ENCODE measurements at places on chromosomes 16 and 17. TPM values are rescaled to one million over a fixed set of nuclear protein-coding genes. Genes with fewer than 3 reads are reported as not detected.

DNA sequence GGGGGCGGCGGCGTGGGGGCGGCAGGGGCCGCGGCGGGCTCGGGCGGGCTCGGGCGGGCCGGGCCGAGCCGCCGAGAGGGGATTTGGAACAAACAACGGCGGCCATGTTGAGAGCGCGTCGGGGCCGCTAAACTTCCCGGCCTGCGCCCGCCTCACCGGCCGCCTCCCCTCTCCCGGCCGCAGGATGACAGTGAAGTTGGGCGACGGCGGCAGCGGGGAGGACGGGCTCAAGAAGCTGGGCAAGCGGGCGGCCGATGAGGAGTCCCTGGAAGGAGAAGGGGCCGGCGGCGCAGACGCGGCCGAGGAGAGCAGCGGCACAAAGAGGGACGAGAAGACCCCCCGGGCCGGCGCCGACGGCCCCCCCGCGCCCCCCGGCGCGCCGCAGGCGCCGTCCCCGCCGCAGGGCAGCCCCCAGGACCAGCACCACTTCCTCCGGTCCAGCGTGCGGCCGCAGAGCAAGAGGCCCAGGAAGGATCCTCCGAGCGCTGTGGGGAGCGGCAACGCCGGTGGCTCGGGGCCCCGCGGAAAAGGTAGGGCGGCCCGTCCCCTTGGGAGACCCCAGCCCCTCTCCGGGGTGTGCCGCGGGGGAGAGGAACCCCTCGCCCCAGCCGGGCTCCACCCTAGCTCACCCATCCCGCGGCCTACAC, 2.4 kb downstream of the CRAMP1 start:
- peak; percentile 30 for DNase-seq

DNA sequence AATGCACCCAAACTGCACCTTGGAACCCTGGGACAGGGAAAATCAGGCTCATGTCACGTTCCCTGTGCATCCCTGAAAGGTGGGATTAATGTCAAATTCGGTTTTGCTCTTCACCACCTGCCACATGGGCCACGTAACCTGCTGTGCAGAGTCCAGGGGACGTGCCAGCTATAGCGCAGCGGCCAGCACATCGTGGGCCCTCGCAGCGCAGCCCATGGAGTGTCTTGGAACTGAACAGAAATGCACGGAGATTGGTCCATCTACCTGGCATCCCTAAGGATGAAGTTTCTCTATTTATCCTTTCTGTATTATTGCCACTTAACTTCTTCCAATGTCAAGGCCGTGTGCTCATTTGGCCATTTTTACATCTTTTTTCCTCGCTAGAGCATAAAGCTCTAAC, 68.1 kb upstream of the TRAP1 start:
- DNase-seq: no peak

GRCh38 chr17:28926366-28926765, 23.5 kb upstream of the DHRS13 start:
- DNase-seq: no peak

- no peak for DNase-seq
These were observed 7.2 kb downstream of the GRIN2C start for GRCh38 chr17:74852237-74853047.

- DNase-seq: no peak
These were observed 12.1 kb downstream of the NDEL1 start for GRCh38 chr17:8447799-8448198.

DNA sequence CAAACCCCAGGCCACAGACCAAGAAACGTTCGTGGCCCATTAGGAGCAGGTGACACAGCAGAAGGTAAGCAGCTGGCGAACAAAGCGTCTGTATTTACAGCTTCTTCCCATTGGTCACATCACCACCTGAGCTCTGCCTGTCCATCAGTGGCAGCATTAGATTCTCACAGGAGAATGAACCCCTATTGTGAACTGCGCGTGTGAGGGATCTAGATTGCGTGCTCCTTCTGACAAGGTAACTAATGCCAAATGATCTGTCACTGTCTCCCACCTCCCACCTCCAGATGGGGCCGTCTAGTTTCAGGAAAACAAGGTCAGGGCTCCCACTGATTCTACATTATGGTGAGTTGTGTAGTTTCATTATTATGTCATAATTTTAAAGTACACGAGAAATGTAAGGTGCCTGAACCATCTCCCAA, 186.3 kb downstream of the CPPED1 start:
- no peak for DNase-seq

DNA sequence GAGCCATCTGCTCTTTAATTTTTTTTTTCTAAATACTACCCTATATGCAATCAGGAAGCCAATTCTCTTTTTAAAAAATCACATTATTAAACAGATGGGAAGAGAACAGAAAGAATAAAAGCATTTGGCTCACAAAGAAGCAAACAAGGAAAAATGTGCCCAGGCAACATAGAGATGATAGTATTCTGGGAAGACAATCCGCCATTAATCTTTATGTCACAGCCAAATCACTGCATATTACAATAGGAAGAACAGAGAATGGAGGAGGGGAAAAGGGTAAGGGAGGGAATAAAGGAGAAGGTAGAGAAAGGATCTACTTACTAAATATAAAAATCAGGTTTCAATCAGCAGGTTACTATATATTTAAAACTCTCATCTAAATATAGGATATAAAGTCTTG, 34.3 kb downstream of the STAT5B start:
- no peak for DNase-seq

DNA sequence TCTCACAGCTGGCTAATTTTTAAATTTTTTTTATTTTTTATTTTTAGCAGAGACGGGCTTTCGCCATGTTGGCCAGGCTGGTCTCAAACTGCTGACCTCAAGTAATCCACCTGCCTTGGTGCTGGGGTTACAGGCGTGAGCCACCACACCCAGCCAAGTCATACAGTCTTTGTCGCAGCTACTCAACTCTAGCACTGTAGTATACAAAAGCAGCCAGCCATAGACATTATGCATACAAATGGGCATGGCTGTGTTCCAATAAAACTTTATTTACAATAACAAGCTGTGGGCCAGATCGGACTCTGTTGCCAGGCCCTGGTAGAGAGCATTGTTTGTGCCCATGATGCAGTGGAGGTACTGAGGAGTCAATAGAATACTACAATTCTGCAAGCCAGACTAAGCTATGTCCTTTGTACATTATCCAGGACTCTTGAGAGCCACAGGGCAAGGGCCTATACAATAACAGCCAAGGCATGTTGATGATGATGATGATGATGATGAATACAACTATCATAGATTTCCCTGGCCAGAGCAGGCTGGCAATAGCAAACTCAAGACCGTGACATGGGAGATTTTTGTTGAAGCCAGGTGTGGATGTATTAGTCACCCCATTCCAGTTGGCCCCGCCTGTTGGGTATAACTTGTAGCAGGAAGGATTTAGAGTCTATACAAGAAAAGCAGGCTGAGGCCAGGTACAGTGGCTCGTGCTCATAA, 101.8 kb downstream of the MYH11 start:
- DNase-seq: no peak

DNA sequence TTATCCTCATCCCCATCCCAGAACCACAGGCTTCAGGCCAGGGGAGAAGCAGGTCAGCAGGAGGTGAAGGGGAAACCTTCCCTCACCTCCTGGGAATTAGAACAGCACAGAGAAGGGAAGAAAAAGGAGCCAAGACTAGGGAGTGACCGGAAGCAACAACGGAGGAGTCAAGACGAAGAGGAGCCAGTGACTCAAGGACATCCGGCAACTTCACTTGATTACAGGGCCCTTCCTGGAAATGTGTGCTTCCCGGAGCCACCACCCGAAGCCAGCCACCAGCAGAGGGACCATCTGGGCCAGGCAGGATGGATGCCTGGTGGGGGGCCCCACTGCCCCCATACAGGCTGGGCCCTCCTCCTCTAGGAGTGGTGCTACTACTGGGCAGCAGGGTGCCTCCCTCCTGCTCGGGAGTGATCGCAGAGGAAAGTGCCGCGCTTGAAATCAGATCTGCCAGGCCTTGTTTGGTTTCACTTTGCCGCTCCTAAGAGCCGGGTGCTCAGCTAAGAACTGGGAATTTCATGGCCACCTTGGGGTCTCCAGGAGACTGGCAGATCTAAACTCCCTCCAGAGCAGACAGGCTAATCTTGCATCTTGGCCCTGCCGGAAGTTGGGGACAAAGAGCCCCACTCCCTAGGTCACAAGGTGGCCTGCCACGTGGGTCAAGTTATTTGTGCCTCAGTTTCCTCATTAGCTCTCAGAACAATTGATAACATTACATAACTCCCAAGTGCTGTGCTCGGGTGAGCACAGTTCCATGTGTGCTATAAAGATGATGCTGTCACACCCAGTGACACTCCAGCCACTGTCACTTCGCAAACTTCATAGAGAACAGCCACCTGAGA, 6.6 kb downstream of the CDC42EP4 start:
- peak; percentile 78 for DNase-seq

DNA sequence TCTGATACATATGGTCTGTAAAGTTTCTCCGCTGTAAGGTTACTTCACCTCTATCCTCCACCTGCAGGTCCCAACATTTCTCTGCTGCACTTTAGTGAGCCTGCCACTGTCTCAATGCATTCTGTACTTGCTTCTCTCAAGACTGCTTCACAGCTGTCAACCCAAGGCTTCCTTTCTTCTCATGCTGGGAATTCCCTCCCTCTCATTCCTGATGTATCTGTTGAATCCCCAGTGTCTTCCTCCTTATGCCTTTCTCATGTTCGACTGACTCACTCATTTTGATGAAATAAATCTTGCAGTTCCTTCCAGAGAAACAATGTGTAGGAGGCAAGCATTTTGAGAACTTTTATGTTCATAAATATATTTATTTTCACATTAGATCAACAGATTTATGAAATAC, 288.3 kb downstream of the CNTNAP4 start:
- DNase-seq: no peak

DNA sequence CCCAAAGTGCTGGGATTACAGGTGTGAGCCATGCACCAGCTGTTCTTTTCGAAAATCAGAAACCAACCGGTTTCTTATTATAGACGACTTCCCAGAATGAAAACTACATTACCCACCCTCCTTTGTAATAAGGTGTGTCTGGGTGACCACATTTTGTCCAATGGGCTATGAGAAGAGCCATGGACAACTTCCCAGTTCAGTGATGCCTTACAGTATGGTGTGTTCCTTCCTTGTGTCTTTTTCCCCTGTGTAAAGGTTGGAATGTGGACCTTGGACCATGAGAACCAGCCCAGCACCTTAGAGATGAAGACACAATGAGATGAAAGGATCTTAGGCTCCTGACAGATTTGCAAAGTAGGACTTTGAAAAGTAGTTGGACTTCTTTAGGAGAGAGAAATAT, 85.0 kb upstream of the ATF7IP2 start:
- no peak for DNase-seq

- peak; percentile 63 for DNase-seq
These were observed 4.8 kb upstream of the PPP1R9B start for GRCh38 chr17:50155115-50155819.

DNA sequence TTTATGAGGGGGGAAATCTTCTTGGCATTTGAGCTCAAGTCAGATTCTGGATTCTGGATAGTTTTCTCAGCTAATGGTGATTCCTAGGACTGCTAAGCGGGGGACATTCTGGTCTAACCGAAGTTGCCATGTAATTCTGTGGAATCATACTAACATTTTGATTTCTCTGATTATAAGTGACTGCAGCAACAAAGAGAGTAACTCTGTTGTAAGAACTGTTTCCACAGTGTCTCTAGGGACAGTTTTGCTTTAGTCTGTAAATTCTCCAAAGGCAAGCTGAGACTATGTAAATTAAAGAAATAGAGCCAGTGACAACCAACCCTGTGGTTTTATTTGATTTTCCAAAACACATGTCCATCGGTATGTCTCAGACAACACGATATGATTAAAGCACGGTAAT, 286.2 kb downstream of the IRX3 start:
- no peak for DNase-seq

GRCh38 chr16:1108299-1109252, 12.5 kb upstream of the C1QTNF8 start:
- DNase-seq: peak; percentile 0

GRCh38 chr17:38427160-38427949, 909 bp upstream of the ARHGAP23 start:
- DNase-seq: no peak

DNA sequence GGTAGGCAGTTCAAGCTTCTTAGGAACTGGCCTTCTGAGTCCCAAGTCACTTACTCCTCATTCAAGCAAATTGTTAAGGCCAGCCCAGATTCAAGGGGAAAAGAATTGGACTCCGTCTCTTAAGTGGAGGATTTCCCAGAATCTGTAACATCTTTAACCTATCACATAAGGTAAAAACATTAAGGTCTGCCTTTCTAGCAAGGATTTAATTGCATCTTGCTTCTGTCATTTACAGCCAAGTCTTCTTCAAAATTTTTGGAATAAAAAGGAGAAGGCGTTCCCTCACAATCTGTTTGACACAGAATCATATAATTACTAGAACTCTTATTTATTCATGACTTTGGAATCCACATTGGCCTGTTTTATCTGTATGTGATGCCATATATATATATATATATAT, 56.5 kb upstream of the ADORA2B start:
- no peak for DNase-seq

DNA sequence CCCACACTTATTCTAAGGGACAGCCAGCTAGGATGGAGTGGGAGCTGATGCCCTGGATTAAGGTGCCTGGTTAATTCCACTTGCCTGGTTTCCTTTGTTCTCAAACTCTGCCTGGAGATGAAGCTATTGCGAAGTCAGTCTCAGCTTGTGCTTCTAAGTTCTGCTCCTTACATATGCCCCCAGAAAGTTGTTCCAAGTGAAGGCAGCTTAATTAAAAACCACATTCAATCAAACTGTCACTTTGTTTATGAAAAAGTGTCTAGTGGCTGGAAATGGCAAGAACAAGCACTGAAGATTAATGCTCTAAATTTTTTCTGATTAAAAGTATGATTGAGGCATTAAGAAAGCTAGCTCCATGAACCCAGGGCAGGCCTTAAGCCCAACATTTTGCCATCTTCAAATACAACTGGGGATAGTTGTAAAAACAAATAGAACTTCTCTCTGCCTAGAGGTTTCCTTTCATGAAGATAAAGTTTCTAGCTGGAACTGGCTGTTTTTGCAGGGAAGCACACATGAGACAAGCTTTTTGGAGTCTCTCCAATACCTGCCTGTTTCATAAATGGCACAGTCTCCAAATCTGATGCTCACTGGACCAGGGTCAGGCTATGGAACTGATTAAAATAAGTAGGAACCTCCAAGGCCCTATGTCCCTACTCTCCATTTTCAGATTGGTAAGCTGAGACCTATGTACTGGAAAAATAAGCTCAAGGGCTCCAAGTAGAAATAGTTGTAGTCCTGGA, 100.9 kb downstream of the GRIN2A start:
- DNase-seq: no peak

DNA sequence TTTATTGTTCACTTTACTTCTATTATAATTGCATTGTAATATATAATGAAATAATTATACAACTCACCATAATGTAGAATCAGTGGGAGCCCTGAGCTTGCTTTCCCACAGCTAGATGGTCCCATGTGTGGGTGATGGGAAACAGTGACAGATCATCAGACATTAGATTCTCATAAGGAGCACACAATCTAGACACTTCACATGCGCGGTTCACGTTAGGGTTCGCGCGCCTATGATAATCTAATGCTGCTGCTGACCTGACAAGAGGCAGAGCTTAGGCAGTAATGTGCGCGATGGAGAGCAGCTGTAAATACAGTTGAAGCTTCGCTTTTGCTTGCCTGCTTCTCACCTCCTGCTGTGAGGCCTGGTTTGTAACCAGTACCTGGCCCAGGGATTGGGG, 40.2 kb downstream of the BCAS3 start:
- no peak for DNase-seq

The C17orf50 gene
- total RNA-seq: not detected

The TBC1D24 gene
- total RNA-seq: 8.6 TPM

The DHRS7C gene
- not detected for total RNA-seq

The ZNF598 gene
- 4.4 TPM for total RNA-seq

The ZACN gene
- total RNA-seq: not detected

The MYH3 gene
- 0.54 TPM for total RNA-seq

The CES1 gene
- total RNA-seq: not detected
